ENCODE measurements at places on chromosomes 6 and 20.

DNA sequence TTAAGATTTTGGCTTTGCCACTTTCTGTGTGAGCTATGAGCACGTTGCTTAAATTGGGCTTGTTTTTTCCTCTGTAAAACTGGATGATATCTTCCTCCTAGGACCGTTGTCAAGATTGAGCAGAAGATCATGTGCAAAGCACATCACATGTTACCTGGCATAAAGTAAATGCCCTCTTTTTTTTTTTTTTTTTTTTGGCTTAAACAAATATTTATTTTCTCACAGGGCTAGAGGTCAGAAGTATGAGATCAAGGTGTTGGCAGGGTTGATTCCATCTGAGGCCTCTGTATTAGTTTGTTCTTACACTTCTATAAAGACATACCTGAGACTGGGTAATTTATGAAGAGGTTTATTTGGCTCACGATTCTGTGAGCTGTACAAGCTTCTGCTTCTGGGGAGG lies 42.7 kb downstream of the TOX2 start:
- DNase-seq, result no peak

DNA sequence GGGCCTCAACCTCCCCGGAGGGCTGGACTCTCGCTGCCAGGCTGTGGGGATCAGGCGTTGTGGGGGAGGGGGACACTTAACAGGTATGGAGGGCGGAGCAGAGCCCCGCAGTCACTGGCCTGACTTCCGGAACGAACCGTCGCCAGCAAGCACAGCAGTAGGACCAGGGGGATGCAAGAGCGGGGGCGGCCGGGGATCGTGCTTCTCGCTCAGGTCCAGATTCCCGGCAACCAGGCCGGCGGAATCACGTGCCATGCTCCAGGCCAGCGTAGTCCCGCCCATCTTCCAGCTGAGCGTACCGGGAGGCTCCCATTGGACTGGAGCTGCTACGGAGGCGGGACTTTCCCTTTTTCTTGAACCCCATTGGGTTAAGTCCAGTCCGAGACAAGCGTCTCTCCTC lies 10.0 kb upstream of the POU5F1 start:
- DNase-seq, result peak; percentile 62

GRCh38 chr6:143806282-143807102 lies 36.6 kb upstream of the LTV1 start:
- DNase-seq, result no peak

DNA sequence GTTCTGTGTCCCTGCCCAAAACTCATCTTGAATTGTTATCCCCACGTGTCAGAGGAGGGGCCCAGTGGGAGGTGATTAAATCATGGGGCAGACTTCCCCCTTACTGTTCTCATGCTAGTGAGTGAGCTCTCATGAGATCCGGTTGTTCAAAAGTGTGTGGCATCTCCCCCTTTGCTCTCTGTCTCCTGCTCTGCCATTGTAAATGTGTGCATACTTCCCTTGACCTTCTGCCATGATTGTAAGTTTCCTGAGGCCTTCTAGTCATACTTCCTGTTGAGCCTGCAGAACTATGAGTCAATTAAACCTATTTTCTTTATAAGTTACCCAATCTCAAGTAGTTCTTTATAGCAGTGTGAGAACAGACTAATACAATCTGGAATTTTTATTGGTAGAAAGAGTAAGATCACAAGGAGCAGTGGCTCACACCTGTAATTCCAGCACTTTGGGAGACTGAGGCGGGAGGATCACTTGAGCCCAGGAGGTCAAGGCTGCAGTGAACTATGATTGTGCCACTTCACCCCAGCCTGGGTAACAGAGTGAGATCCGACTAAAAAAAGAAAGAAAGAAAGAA lies 47.1 kb upstream of the SLC22A16 start:
- DNase-seq, result peak; percentile 71

GRCh38 chr6:125117818-125118217 lies 35.8 kb upstream of the TPD52L1 start:
- no peak for DNase-seq

DNA sequence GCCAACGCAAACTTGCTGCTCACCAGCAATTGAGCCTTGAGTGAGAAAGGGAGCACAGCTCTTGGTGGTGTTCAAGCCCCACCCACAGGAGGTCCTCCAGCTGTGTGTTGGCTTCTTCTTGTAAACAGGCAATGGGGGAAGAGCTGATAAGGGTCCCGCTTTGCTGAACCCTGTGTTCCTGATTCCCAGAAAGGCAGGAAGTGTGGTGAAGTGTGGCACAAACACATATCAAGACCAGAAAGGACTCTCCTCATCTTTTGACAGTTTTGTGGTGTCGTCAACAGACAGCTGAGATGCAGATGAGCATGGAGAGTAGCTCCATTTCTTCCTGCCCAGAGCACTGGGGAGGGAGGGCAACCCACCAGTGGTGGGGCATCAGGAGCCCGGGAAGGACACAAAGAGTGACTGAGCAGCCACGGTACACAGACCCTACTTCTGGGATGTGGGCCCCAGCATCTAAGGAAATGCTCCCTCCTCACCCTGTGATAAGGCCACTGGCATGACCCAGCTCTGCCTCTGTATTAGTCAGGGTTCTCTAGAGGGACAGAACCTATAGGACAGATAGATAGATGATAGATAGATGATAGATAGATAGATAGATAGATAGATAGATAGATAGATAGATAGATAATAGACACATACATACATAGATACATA lies 188.9 kb upstream of the TAB2 start:
- no peak for DNase-seq

DNA sequence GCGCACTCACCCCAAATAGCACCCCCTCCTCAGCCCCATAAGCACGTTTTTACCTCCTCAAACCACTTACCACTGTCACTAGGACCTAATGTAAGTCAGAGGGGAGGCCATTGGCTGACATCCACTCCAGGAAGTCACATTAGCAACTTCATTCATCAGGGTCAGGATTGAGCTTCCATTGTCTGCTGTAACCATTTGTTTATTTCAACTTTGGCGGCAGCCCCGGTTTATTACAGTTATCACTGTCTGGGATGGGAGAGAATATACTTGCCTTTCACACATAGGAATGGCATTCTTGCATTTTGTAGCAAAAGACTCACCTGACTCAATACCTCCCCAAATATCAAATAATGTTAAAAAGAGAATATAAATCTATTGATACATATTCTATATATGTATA lies 38.3 kb downstream of the MAFB start:
- no peak for DNase-seq

- DNase-seq, result no peak
Observed at GRCh38 chr20:38905375-38905774, 20.8 kb upstream of the FAM83D start.
